NCI-H187 treated with DMSO at 0.1 percent for 48 hours (cell line): ENCODE measurements at places on chromosomes 6 and 20.

- DNase-seq: no peak
These were observed 54.4 kb downstream of the PRND start for GRCh38 chr20:4776079-4776630.

DNA sequence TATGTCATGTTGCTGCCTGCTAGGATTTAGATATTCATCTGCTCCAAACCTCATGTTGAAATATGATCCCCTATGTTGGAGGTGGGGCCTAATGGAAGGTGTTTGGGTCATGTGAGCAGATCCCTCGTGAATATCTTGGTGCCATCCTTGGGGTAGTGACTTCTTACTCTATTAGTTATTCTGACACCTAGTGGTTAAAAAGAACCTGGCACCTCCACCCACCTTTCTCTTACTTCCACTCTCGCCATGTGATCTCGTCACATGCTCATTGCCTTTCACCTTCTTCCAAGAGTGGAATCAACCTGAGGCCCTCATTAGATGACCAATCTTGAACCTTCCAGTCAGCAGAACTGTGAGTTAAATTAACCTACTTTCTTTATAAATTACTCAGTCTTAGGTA, 549.4 kb upstream of the SYNCRIP start:
- peak; percentile 13 for DNase-seq

- no peak for DNase-seq
These were observed 52.1 kb upstream of the BHLHE23 start for GRCh38 chr20:63058696-63059335.

DNA sequence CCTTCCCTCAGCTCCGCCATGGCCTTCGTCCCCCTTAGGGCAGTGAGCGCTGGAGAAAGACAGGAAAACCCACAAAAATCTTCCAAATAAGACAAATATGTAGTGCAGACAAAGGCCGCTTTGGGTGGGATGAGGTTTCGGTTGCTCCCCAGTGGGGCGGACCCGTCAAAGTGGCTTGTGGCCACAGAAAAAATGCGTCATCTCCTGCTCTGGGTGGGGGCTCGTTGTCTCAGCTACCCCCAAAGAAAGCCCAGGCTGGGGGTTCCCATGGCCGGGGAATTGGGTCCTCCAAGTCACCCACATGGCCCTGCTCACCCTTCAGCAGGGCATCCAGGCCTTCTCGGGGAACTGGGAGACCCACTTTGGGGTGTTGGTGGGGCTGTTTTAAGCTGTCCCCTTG, 21.9 kb upstream of the SCUBE3 start:
- no peak for DNase-seq

DNA sequence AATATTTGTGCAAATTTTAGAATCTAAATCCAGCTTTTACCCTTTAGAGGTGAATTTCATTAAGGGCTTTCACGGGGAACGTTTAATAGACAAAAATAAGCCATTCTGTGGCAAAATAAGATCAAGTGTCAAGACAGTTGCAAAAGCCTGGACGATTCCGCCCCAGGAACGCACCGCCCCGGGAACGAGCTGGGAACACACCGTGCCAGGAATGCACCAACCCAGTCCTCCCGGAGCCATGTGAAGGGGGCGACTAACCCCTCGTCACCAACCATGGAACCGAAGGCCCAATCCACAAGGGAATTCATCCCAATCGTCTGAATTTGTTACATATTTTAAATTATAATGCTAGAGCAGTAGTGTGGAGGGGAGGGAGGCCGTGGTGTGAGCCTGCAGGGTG, 20.8 kb upstream of the TCFL5 start:
- no peak for DNase-seq

DNA sequence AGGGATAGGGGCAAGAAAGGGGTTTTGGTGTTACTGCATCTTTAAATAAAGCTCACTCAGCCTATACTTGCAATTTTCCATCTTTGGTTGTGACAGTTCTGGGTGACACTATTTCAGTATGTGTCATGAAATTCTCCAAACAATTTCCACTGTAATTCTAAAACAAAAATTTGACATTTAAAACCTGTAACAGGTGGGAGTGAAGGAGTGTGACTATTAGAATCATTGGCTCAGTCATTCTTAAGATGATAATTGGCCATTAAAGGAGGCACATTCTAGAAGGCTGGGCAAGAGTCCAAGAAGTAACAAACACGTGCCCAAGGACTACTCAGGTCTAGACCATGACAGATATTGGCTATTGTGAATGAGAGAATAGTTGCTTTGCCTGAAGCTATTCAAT, 153.3 kb upstream of the ARG1 start:
- no peak for DNase-seq

GRCh38 chr6:25883991-25884390, 9.9 kb upstream of the SLC17A3 start:
- DNase-seq: no peak

DNA sequence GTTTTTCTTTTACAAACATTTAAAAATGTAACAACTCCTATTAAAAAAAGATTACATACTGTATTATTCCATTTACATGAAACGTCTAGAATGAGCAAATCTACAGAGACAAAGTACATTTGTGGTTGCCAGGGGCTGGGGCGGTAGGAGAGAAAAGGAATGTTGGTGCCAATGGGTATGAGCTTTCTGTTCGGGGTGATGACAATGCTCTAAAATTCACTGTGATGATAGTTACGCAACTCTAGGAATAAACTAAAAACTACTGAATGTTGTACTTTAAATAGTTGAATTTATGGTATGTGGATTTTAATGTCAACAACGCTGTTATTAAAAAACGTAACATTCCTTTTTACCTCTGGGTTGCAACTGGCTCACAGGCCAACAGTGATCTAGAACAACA, 211.1 kb downstream of the GMDS start:
- DNase-seq: no peak

GRCh38 chr6:34485321-34486060, 19.6 kb downstream of the PACSIN1 start:
- DNase-seq: no peak

- no peak for DNase-seq
These were observed 53.7 kb downstream of the JARID2 start for GRCh38 chr6:15299430-15300131.

DNA sequence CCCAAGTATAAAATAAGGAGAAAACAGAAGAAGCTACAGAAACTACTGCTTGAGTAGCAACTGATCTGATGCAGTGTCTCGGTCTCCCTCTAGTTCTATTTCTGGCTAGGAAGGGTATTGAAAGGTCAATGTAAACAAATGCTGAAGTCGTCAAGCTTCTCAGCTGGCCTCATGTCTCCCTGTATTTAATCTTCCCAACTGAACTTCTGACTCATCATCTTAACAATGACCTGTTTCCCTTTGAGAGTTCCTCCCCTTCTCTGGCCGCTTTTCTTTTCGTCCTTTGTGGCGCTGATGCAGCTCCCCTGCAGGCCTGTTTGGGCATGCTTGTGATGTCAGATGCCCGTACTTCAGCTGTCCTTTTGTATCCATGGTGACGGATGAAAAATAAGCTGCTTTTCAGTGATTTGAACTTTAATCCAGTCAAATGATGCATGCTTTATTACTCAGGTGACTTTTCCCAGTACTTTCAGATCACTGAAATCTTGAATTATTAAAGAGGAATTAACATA, 7.8 kb upstream of the LCA5 start:
- peak; percentile 91 for DNase-seq

GRCh38 chr20:39112178-39112743, 150.1 kb downstream of the DHX35 start:
- DNase-seq: peak; percentile 26

- no peak for DNase-seq
These were observed 23.0 kb upstream of the GTSF1L start for GRCh38 chr20:43749734-43750294.

DNA sequence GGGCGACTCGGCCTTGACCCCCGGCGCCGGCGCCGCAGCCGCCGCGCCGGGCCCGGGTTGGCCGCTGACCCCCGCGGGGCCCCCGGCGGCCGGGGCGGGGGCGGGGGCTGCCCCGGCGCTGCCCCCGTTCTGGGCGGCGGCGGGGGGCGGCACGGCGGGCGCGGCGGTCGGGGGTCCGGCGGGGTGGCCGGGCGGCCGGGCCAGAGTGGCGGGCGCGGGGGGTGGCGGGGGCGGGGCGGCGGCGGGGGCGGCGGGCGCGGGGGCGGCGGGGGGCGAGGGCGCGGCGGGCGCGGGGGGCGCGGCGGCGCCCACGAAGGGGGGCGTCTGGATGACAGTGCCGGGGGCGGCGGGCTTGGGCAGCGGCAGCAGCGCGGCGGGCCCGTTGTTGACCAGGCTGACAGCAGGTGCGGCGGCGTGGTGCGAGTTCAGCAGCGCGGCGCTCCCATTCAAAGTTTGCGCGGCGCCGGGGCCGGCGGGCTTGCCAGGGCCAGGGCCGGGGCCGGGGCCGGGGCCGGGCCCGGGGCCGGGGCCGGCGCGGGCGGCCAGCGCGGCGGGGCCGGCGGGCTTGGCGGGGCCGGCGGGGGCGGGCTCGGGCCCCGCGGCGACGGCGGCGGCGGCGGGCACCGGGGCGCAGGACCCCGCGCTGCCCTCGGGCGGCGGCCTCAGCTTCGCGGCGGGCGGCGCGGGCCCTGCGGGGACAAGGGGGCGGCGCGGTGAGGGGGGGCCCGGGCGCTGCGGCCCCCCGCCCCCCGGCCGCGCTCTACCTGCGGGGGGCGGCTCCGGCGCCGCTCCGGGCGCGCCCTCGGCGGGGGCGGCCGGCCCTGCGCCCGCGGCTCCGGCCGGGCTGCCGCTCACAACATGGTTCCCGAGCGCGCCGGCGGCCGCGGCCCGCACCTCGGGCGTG, 659 bp downstream of the TAF4 start:
- no peak for DNase-seq

- DNase-seq: no peak
These were observed 18.7 kb downstream of the HLA-DMB start for GRCh38 chr6:32922083-32922482.

DNA sequence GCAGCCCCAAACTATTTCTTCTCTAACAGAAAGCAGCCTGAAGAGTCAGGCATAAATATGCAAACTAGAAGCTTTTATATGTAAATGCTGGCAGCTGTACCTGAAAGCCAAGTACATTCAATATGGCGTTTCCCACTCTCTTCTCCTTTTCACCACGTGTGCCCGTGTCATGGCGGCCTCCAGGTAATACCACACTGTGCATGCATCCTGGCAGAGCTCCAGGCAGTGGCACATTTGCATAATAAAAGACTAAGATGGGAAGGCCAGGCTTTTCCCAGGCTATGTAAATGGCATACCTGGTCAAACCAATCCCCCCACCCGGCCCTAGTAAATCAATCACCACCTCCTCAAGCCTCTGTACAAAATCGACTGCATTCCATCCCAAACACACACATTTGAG, 120.6 kb downstream of the MMUT start:
- no peak for DNase-seq

DNA sequence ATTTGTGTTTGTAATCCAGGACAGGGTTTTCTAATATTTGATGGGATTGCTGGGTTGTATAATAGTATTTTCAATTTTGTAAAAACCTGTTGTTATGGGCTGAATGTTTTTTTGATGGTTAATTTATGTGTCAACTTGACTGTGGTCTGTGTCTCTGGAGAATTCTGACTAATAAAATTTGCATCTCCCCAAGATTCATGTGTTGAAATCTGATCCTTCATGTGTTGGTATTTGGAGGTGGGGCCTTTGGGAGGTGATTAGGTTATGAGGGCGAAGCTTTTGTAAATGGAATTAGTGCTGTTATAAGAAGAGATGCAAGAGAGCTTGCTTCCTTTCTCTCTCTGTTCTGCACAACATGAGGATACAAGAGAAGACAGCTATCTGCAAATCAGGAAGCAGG, 48.7 kb upstream of the SAMD5 start:
- no peak for DNase-seq

DNA sequence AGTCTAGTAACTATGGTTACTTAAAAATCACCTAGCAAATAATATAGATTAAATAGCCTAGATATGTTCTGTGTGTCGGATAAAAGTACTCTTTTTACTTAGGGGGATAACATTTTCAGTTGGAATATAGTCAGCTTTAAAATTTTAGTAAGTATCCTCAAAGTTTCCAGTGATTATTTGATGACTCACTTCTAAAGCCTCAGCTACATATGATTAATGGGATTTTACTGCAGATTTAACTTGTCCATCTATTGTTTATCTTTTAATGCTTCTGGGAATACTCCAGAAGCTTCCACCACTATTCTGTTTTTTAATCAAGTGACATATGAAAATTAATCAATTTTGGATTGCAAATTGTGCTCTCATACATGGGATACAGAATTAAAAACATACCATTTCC, 8.7 kb upstream of the TENT5A start:
- DNase-seq: no peak

DNA sequence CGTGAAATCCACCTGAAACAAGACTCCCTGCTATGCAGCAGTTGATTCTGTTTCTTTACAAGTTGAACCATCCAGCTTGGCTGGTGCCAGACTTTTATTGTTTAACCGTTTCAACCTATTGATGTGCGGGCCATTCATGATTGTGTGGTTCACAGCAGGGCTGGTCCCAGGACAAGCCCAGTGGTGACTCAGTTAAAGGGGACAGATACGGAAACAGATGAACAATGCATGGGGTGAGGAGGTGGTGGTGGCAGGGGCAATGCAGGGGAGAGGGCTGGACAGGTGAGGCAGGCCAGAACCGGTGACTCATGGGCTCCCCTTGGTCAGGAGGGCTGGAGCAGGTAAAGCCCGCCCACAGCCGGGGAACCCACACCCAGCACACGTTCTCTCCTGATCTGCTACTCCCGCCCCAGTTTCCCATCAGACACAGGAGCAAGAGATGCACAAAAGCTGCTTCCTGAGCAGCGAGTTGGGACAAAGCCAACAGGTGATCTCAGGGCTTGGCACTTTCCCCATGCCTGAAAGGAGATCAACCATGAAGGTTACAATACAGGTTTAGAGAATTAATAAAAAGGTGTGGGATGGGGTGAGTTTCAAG, 232.2 kb downstream of the LY86 start:
- DNase-seq: peak; percentile 12

DNA sequence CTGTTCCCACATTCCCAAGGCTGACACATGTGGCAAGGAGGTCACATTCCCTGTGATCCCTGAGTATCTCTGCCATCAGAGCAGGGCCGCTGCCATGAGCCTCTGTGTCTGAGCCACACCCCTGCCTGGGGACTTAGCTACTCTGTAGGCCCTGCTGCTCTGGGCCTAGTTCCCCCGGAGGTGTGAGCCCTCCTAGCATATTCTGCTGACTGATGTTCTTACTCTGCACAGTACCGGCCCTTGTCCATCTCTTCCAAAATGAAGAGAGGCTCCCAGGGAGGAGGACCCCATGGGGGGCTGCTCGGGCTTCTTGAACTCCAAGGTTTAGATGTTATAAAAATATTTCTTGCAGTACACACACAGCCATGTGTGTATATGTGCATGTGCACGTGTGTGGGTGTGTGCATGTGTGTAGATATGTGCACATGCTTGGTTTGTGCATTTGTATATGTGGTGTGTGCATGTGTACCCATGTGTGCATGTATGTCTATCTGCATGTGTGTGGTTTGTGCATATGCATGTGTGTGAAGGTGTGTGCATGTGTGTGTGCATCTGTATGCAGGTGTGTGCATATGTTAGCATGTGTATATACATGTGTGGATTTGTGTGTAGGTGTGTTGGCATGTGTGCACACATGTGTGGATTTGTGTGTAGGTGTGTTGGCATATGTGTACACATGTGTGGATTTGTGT, 101.2 kb downstream of the ERMARD start:
- DNase-seq: no peak

DNA sequence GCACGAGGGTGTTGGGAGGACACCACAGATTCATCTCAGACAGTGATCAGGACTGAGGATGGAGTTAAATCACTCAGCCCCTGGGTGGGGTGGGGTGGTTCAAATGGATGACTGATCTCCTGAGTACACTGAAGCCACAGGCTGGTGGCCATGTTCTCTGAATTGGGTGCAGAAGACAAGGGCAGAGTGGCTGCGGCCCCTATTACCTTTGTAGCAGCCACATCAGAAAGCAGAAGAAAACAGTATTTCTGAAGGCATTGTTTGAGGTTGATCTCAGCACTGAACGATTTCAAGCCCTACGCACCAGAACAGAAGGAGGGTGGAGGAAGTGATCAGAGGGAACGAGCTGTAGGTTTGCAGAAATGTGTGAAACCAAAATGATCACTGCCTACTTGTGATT, 71.6 kb downstream of the SH3BGRL2 start:
- DNase-seq: no peak
